ENCODE measurements at places on chromosomes 5 and 9.

- no peak overlapping the region for H3K4me3 ChIP-seq
- no peaks in the 10 kb centered on the region for H3K36me3 ChIP-seq
- H3K27ac ChIP-seq = no peak overlapping the region
- DNase-seq = no peak
- no peaks in the 10 kb centered on the region for H3K27me3 ChIP-seq
- no peaks in the 10 kb centered on the region for H3K4me1 ChIP-seq
Measured at GRCh38 chr9:82716821-82717220, 346.1 kb downstream of the RASEF start.

GRCh38 chr9:3330792-3331420 is 194.9 kb downstream of the RFX3 start:
- no peak for DNase-seq
- H3K4me3 ChIP-seq = no peak overlapping the region
- H3K27ac ChIP-seq = no peak overlapping the region

DNA sequence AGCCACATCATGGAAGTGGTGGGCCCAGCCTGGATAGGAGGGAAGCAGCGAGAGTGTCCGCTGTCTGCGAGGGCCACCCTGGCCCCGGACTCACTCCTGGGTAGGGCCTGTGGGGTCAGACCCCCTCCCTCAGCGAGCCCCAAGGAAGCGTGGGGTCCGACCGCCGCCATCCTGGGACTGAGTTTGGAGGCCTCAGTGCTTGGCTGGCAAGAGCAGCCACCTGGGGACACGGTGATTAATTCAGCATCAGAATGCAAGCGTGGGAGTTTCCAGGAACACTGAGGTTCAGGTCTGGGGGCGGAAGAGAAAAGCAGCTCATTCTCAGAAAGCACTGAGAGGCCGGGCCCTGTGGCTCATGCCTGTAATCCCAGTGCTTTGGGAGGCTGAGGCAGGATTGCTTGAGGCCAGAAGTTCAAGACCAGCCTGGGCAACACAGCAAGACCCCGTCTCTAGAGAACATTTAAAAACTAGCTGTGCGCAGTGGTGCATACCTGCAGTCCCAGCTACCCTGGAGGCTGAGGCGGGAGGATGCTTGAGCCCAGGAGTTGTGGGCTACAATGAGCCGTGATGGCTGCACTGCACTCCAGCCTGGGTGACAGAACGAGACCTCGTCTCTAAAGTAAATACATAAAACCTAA is 18.3 kb upstream of the CAMSAP1 start:
- H3K27me3 ChIP-seq = no peaks in the 10 kb centered on the region
- H3K4me1 ChIP-seq = no peaks in the 10 kb centered on the region
- H3K4me3 ChIP-seq = no peak overlapping the region
- no peak for DNase-seq

DNA sequence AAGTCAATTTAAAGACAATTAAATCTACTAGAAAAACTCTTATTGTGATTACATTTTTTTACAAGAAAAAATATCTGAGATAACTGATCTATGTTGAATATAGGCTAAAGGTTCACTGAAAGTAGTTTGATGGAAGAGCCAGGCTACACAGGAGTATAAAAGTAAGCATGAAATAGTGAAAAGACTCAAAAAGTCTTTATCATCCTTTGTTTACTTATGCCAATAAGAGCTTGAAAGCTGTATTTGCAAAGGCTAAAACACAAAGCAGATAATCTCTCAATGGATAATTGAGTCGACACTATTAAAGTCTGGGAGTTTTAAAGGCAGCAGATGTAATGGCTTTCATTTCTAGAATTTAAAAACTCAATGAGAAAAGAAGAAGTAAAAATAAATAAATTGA is 42.0 kb downstream of the SSBP2 start:
- no peaks in the 10 kb centered on the region for H3K27me3 ChIP-seq
- no peaks in the 10 kb centered on the region for H3K36me3 ChIP-seq
- no peaks in the 10 kb centered on the region for H3K4me1 ChIP-seq
- H3K27ac ChIP-seq = no peak overlapping the region
- DNase-seq = no peak
- no peak overlapping the region for H3K4me3 ChIP-seq

DNA sequence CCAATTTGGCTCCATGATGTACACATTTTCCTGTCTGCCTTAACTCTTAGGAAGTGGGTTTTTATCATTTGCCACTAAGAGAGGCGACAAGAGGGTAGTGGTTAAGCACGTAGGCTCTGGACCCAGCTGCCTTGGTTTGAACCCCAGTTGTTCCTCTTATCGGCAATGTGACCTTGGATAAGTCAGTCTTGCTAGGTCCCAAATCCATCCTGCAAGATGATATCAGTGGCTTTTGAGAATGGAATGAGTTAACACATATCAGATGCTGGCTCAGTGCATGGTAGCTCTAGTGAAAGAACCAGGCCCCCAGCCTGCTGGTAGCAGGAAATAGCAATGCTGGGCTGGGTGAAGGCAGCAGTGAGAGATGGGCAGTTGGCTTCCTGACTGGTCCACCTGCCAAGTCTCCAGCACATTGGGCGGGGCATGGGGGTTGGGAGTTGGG is 72.5 kb downstream of the STK10 start:
- no peaks in the 10 kb centered on the region for H3K36me3 ChIP-seq
- H3K27ac ChIP-seq = no peak overlapping the region
- peaks cover 9% of the 10 kb centered on the region for H3K4me1 ChIP-seq
- no peaks in the 10 kb centered on the region for H3K27me3 ChIP-seq
- DNase-seq = no peak

GRCh38 chr5:14829396-14829795 is 42.2 kb downstream of the ANKH start:
- peak overlapping the region; percentile 69 for H3K27ac ChIP-seq
- no peaks in the 10 kb centered on the region for H3K27me3 ChIP-seq
- no peaks in the 10 kb centered on the region for H3K36me3 ChIP-seq
- DNase-seq = no peak
- no peak overlapping the region for H3K4me3 ChIP-seq

GRCh38 chr9:91376239-91376638 is 14.5 kb upstream of the AUH start:
- H3K36me3 ChIP-seq = no peaks in the 10 kb centered on the region
- no peak overlapping the region for H3K27ac ChIP-seq
- no peaks in the 10 kb centered on the region for H3K27me3 ChIP-seq
- H3K4me1 ChIP-seq = no peaks in the 10 kb centered on the region

GRCh38 chr9:21153336-21154017 is 11.8 kb upstream of the IFNW1 start:
- H3K4me3 ChIP-seq = no peak overlapping the region
- no peaks in the 10 kb centered on the region for H3K36me3 ChIP-seq
- no peaks in the 10 kb centered on the region for H3K27me3 ChIP-seq
- DNase-seq = no peak
- no peak overlapping the region for H3K27ac ChIP-seq
- H3K4me1 ChIP-seq = no peaks in the 10 kb centered on the region

DNA sequence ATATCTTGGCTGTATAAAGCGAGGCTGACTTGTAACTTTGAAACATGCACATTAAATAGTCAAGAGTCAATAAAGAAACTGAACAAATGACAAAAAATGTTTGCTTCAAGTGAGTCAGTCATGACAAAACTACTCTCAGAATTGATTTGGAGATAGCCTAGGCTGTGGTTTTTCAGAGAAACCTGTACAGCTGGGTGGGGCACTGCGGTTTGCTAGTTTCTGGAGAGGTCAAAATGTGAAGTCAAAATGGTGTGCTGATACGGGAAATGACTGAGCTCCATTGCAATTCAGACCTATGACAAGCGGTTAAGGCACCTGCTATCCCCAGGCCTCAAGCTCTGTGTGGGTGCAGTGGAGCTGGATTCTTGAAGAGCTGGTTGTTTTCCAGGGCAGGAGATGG is 10.3 kb upstream of the CD180 start:
- H3K27ac ChIP-seq = no peak overlapping the region
- H3K36me3 ChIP-seq = no peaks in the 10 kb centered on the region
- no peak for DNase-seq
- peaks cover 7% of the 10 kb centered on the region for H3K4me1 ChIP-seq
- no peak overlapping the region for H3K4me3 ChIP-seq

DNA sequence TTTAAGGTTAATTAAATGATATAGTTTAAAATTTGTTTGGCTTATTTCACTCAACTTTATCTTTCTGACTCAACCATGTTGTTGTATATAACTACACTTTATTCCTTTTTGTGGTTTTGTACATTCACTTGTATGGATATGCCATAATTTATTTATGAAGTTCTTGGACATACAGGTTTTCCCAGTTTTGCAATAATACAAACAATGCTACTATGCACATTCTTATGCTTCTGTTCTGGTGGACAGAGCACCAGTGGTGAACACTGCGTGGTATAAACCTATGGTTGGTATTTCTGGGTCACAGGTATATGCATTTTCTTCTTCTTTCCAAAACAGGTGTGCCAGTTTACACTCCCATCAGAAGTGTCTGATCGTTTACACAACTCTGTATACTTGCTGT is 35.7 kb upstream of the TRIM14 start:
- no peaks in the 10 kb centered on the region for H3K27me3 ChIP-seq
- no peak overlapping the region for H3K27ac ChIP-seq
- DNase-seq = no peak

- no peak overlapping the region for H3K4me3 ChIP-seq
- no peaks in the 10 kb centered on the region for H3K36me3 ChIP-seq
- H3K4me1 ChIP-seq = no peaks in the 10 kb centered on the region
- no peak overlapping the region for H3K27ac ChIP-seq
- no peaks in the 10 kb centered on the region for H3K27me3 ChIP-seq
Measured at GRCh38 chr5:40813698-40814281, 15.6 kb upstream of the PRKAA1 start.

DNA sequence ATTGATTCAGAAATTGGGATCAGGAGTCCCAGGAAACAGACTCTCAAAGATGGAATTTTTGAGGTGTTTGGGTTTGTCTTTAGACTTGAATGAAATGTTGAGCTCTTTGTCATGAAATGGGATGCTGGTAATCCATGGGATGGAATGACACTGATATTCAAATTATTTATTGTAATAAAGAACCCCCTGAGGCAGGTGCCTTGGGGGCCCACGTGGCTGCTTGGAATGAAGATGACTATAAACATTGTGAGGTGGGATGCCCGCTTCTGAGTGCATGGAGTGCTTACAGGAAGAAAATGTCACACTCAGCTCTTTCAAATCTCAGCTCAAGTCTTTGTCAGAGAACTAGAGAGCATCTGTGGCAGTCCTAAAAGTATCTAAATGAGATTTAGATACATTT is 9.6 kb upstream of the C1QTNF2 start:
- DNase-seq = no peak
- H3K4me1 ChIP-seq = no peaks in the 10 kb centered on the region
- no peaks in the 10 kb centered on the region for H3K36me3 ChIP-seq
- H3K4me3 ChIP-seq = no peak overlapping the region
- H3K27me3 ChIP-seq = no peaks in the 10 kb centered on the region

DNA sequence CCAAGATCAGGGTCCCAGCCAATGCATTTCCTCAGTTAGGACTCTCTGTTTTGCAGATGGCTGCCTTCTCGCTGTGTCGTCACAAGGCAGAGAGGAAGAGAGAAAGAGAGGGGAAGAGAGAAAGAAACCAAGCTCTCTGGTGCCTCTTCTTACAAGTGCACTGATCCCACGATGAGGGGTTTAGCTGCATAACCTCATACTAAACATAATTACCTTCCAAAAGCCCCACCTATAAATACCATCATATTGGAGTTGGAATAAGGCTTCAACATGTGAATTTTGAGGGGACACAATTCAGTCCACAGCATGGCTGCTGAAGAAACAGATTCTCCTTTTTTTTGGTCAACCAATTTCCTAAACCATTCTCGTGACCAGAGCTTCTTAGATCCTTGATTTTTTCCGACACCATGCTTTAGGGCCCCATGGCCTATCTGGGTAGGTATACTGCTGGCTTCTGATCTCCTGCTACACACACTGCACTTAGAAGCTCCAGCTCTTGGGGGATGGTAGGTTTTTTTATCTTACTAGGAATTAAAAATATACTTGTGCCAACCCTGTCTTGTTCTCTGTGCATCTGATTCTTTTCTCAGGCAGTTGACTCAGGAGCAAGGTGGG is 5.1 kb downstream of the CAMK4 start:
- no peak overlapping the region for H3K4me3 ChIP-seq
- no peak for DNase-seq
- H3K4me1 ChIP-seq = peaks cover 9% of the 10 kb centered on the region

GRCh38 chr9:133854048-133854447 is 115.9 kb upstream of the SARDH start:
- no peaks in the 10 kb centered on the region for H3K36me3 ChIP-seq
- H3K27ac ChIP-seq = no peak overlapping the region
- DNase-seq = no peak
- no peaks in the 10 kb centered on the region for H3K4me1 ChIP-seq
- no peaks in the 10 kb centered on the region for H3K27me3 ChIP-seq

DNA sequence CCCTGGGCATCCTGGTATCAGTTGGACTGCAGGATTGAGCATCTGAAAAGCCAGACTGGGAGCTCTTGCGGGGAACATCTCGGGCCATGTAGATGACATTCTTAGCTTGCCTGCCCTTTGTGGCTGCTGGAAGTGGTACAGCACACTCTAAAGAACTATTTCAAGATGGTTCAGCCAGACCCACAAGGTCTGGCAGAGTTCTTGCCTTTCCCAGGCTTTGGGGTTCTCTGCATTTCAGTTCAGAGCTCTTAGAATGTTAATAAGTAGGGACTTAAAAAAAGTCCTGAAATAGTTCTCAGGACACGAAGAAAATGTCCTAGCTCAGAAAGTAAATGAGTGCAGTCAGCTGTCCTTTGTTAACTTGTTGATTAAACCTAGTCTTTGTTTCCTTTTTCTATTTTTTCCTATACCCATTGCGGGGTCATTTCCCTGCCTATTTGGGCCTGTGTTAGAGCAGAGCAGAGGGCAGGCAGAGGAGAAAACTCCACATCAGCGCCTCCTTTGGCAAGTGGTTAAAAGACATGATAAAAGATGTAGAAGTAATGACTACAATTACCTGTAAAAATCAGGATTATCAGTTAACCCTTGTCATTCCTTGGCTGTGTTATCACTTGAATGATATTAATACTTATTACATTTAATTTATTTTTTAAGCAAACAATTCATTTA is 291.5 kb downstream of the ZSWIM6 start:
- H3K4me3 ChIP-seq = no peak overlapping the region
- DNase-seq = no peak
- H3K27ac ChIP-seq = no peak overlapping the region
- peaks cover 10% of the 10 kb centered on the region for H3K4me1 ChIP-seq
- no peaks in the 10 kb centered on the region for H3K36me3 ChIP-seq

GRCh38 chr9:68714416-68715180 is 9.6 kb downstream of the PIP5K1B start:
- H3K36me3 ChIP-seq = no peaks in the 10 kb centered on the region
- no peak for DNase-seq
- H3K4me1 ChIP-seq = no peaks in the 10 kb centered on the region
- no peak overlapping the region for H3K27ac ChIP-seq

- no peak overlapping the region for H3K4me3 ChIP-seq
- peaks cover 70% of the 10 kb centered on the region for H3K4me1 ChIP-seq
- no peaks in the 10 kb centered on the region for H3K27me3 ChIP-seq
- peaks cover 7% of the 10 kb centered on the region for H3K36me3 ChIP-seq
Measured at GRCh38 chr5:172905346-172906140, 53.7 kb upstream of the RPL26L1 start.
